ENCODE measurements at places on chromosomes 12 and 14.

GRCh38 chr14:96616161-96616721, 114.1 kb downstream of the PAPOLA start:
- DNase-seq = no peak

GRCh38 chr12:43277651-43278540, 274.1 kb downstream of the ADAMTS20 start:
- no peak for DNase-seq

- DNase-seq = no peak
Observed at GRCh38 chr12:64296301-64296700, 74.2 kb upstream of the KICS2 start.

DNA sequence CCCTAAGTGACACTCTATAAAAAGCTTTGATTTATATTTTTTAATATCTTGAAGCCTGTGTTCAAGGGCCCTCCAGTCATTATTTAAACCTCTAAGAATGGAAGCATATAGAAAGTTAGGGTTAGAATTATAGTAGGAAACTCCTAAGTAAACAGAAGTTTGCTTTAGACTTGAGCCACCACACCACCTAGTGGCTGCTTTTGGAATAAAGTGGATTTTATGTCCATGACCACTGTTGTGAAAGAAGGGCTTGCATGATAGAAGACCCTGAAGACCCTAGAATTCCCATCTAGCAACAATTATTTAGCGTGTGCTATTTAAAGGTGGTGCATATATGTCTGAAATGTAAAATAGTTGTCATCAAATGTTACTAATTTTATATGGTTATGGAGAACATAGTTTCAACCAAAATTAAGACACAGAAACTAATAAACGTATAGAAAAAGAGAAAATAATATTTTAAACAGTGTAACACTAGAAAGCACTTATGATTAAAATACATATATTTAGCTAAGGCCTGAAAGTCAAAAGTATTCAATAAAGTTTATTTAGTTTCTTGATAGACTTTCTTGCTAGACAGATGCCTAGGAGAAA, 21.3 kb downstream of the LRRIQ1 start:
- DNase-seq = no peak

DNA sequence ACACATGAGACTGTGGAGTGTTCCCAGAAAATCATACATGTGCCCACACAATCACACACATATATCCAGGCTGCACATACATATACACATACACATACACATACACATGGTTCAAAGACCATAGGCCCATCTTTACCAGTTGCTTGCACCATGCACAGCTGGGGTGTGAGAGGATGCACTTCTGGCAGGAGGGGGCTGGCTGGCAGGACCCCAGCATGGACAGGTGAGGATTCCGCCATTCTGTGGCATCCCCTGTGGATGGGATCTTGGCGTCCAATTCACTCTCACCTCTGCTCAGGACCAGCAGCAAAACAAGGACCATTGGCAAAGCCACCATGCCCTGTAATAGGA, 7.0 kb downstream of the ITGB7 start:
- DNase-seq = peak; percentile 11

DNA sequence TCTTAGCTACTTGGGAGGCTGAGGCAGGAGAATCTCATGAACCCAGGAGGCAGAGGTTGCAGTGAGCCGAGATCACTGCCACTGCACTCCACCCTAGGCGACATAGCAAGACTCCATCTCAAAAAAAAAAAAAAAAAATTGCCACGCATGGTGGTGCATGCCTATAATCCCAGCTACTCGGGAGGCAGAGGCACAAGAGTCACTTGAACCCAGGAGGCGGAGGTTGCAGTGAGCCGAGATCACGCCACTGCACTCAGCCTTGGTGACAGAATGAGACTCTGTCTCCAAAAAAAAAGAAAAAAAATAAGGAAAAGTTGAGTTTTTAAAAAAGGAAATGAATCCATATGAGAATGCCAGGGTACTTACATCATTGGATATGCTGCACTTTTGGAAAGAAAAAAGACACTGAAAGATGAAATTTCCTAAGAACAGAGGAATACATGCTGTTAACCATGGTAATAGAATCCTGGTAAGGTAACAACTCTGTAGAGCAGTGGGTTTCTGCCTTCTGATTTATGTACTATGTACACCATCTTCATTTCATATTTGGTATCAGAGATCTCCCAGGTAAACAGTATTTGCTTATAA, 222.7 kb downstream of the ERC1 start:
- DNase-seq = no peak

- no peak for DNase-seq
Observed at GRCh38 chr14:40629144-40629543, 977.5 kb upstream of the LRFN5 start.

GRCh38 chr14:63322897-63323573, 4.3 kb upstream of the GPHB5 start:
- DNase-seq = no peak

- no peak for DNase-seq
Observed at GRCh38 chr14:90788031-90788430, 28.2 kb downstream of the TTC7B start.

DNA sequence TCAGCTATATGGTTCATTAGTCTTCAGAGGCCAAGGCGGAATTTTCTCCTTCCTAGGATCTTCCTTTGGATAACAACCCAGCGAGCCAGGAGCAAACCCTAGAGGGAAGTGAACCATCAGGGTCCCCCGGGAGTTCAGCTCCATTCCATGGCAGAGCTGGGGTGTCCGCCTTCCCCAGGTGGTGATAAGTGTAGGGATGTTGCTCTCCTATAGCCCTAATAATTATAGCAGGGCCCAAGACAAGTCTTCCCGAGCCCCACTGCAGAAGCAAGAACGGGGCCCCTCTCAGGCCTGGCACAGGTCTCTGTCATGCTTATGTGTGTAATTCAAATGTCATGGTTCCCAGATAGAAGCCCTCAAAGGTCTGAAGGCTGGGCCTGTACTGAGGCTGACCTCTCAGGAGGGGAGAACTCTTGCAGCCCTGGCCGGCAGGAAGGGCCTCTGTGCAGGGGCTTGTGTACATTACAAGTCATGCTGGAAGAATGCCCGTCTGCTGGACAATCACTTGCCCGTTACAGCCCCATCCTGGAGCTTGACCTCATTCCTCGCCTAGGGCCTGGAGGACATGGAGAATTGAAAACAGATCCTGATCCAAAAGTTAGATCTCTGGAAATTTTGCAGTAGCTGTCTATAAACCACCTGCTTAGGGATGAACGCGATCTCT, 17.3 kb downstream of the LRTM2 start:
- no peak for DNase-seq

- DNase-seq = no peak
Observed at GRCh38 chr12:34348836-34349672, 326.8 kb downstream of the ALG10 start.

DNA sequence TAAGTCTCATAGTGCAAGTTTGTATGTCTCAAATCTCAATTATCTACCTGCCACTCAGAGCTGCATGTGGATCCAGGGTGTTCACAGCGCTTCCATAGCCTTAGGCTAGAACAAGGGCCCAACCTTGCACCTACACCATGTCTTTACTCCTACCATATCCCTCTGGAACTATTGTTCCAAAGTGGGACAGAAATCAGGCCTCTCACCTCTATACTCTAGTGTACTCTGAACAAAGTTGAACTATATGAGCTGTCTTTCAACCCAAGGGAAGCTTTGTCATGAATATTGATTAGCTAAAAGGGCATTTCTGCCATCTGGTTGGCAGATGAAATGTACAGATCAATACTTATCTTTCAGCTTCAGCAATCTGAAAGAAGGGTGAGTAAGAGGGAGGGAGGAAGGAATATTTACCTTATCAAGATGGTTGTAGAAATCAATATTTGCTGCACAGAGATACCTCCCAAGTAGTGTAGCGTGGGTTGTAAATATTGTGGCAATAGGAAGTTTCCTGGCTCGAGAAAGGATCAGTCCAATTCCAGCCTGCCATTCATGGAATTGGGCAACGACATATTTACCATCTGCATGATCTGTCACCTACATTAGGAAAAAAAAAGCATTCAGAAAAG, 30.8 kb downstream of the GYS2 start:
- DNase-seq = no peak

DNA sequence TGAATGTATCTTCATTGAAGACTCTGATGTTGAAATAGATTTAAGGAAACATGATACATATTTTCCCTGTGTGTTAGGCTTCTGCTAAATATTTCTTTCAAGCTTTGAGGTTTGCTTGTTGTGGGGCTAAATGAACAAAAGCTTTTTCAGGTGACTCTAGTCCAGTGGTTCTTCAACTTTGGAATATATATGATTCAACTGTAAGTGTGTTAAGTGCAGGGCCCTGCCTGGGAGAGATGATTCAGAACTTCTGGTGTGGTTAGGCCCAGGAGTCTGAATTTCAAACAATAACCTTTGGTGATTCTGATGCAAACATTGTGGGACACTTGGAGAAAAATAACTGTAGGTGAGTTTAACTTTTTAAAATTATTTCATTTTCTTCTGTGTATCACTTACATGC, 93.0 kb downstream of the TRHDE start:
- no peak for DNase-seq

DNA sequence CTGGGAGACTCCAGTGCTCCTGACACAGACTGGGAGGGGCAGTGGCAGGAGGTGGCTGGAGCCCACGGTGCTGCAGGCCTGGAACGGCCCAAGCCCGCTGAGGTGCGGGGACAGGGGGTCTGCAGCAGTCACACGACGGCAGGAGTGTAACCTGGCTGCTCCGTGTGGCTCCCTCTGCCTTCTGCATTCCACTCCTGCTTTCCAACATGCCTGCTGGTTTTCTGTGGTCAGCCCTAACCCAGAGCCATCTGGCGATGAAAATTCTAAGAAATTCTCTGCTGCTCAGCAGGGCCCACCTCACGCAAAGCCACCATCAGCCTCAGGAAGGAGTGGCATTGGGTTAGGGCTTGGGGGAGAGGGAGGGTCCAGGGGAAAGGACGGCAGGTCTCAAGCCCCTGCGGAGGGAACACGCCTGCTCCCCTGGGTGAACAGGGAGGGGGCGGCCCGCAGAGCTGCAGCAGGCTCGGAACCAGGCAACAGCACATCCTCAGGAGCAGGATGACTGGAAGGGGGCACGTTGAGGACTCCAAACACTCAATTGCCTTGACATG, 5.0 kb upstream of the FBRSL1 start:
- no peak for DNase-seq

GRCh38 chr14:100159094-100159864, at the start of gene DEGS2:
DEGS2 (minus strand) TSS chr14:100159645; CDS start chr14:100159587, 58 bp downstream.
- peak; percentile 75 for DNase-seq

GRCh38 chr12:77943466-77943865, 112.8 kb downstream of the NAV3 start:
- no peak for DNase-seq

- DNase-seq = no peak
Observed at GRCh38 chr12:12482959-12483358, 79.7 kb downstream of the DUSP16 start.

DNA sequence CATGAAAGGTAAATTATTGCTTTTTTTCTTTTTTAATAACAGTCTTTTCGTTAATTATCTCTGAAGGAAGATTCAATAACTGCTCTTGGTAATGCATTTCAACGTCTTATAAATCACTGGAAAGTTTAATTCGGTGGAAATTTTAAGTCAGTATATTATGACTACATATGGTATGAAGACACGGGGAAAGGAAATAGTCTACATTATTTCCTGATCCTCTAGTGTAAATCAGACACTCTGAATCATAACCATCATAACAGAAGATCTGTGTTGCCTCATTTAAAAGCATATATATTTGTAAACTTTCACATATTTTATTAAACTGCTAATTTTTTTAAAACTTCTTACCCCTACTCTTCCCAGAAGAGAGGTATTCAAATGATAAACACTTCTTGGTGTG, 53.7 kb downstream of the EFCAB11 start:
- no peak for DNase-seq

GRCh38 chr14:85934886-85935254, 404.9 kb downstream of the FLRT2 start:
- DNase-seq = no peak
